Left lung (tissue), 14 donors: ENCODE measurements at places on chromosomes 2 and 18. TPM values are rescaled to one million over a fixed set of nuclear protein-coding genes. Genes with fewer than 3 reads are reported as not detected.

- DNase-seq: peak; percentile 55
These were observed 55.3 kb downstream of the HS1BP3 start for GRCh38 chr2:20595439-20596192.

DNA sequence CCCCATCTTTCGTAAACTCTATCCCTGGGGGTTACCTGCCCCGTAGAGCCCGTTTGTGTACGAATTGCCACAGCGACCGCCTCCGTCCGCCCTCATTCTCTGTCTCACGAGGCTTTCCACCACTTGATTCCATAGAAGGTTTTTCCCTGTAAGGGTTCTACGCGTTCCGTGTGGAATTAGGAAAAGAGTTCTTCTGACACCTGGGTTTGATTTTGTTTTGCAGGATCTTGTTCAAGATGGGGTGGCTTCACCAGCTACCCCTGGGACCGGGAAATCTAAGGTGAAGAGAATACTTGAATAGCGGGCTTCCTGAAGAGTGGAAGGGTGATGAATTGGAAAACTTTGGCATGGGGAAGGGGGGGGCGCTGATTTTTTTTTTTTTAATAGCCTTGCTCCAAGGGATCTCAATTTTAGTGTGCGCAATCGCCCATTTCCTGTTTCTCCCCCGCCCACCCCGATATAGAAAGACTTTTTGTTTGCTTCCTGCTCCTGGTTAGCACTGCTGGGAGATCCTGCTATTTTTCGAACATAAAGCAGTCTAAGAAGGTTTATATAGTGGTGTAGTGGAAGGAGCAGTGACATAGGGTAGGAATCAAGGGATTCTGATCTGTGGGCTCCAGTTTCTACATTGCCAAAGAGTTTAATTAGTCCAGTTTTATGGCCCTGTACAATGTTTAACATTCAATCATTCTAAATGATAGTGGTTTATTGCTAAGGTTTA, 564 bp downstream of the GCC2 start:
- no peak for DNase-seq

Gene PSTPIP2
- 5.2 TPM for polyA plus RNA-seq

Gene KYNU
- polyA plus RNA-seq: 0.84 TPM

DNA sequence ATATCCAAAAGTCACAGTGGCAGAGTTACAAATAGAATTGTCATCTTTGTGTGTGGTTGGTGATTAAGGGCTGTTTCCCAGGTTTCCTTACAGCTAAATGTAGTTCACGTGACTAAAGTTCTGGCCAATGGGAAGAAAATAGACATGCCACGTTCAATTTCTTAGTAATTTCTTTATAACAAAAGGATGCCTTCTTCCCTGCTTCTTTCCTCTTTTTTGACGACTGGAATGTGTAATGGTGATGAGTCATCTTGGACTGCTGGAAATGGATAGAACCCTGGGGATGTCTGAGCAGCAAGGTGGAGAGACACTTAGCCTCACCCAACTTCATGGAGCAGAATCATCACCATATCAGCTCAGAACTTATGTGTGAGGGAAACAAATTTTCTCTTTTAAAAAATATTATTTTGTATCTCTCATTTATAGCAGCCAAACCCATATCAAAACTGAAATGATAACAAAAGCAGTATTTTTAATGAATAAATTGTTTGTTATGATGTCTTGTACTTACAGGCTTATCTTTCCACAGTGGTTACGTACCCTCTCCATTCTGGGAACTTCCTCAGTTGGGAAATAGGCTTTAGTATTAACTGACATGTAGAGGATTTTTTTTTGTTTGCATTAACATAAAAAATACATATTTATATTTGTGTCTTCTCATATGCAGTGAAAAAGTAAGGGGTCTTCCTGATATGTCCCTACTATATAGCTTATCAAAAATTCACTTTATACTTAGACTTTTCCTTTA, 91.1 kb upstream of the CDH2 start:
- no peak for DNase-seq

Gene E2F6
- 18.0 TPM for polyA plus RNA-seq

GRCh38 chr2:26412091-26412673, 10.5 kb downstream of the DRC1 start:
- DNase-seq: no peak

GRCh38 chr2:203669820-203670219, 36.6 kb upstream of the CD28 start:
- DNase-seq: no peak
